ENCODE measurements at places on chromosomes 12 and 14.

GRCh38 chr12:26112232-26112631 lies 12.6 kb downstream of the BHLHE41 start:
- no peak for DNase-seq

DNA sequence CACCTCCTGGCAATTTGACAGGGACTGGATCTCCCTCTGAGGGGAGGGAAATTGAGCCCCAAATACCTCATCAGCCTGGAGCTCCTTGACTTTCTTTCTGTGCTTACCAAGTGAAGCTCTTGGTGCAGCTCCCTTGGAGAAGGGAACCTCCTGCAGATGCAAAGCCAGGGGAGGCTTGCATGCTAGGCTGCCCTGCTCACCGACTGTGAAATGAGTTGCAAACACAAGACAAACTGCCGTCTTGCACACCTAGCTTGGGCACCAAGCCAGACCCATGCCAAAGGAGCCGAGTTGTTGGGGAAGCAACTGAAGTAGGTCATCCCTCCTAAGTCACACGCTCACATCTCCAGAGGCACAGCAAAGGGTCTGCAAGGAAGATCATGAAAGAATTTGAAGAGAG lies 95.2 kb downstream of the GTF2A1 start:
- no peak for DNase-seq

- DNase-seq, result no peak
These were observed 441.5 kb downstream of the PRKD1 start for GRCh38 chr14:29486132-29486531.

GRCh38 chr14:104664588-104664987 lies 24.8 kb upstream of the INF2 start:
- no peak for DNase-seq

DNA sequence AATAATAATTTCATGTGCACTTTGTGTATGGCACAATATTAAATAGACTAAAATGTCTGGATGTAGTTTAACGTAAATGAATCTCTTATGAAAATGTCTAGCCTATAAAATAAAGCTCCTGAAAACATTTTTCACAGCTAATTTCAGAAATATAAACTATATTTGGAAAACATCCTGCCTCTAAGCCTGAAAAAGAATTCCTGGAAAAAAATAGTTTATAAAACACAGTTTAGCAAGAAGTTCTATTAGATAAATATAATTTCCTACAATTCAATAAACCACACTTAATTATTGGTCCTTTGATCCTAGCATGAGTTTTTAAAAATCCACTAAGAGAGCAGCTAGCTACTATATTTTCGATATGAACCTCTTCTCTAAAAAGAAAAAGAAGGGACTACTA lies 159.9 kb downstream of the ADAMTS20 start:
- DNase-seq, result no peak

DNA sequence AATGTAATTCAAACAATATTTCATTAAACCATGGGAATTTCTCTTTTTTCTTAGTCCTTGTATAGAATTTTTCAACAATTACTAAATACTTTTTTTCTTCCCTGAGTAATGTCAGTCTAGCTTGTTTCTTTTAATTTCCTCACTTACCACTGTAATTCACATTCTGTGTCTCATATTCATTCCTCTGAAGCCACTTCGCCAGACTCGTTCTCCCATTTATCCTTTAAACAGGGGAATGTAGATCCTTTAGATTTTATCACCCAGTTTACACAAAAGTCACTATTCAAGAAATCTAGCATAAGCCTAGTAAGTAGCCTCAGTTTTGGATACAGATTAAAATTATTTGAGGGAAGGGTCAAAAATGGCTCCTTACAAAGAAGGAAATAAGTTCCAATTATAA lies 6.8 kb downstream of the USP15 start:
- no peak for DNase-seq

DNA sequence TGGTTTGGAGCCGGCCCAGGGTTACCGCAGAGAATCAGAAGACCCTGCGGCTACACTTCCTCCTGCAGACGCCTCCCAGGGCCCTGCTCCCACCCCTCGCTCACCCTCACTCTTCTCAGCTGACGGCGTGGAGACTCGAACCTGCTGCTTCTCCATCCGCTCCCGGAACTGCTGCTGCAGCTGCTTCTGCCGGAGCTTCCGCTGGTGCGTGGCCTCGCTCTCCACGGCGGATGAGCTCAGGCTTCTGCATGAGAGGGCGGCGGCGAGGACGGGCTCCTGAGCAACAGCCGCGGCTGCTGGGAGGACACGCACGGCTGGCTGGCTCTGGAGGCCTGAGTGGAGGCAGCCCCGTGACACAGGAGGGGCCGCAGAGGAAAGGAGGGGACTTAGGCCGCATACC lies 33.3 kb downstream of the RAD52 start:
- no peak for DNase-seq

GRCh38 chr14:30935445-30935844 lies 61.1 kb downstream of the COCH start:
- no peak for DNase-seq

DNA sequence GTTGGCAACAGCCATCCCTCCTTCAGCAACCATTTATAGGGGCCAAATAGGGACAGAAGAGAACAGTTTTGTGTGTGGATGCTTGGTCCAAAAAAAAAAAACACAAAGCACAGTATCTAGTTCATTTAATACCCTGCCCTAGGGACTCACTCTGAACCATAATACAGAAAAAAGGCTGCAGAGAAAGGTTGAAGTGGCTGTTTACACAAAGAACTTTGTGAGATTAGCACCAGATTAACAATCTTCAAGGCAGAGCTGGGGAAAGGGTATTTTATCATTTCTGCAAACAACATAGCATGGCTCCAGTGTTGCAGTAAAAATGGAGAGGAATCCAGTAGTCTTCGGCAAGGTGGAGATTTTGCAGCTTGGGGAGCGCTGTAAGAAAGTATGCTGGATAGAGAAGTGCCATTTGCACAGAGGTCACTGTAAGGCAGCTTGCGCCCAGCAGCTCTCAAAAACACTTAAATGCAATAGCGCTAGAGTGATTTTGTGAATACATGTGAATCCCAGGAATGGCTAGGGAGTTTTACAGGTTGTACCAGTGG lies 124.2 kb upstream of the PLEKHA5 start:
- DNase-seq, result no peak

Data from GM12892 (cell line).